HepG2 (cell line): ENCODE measurements at places on chromosomes 16 and 17.
A peak's percentile ranks its signal among the peaks of the same experiment; 100 is the strongest.

GRCh38 chr16:76955629-76956028, 235.4 kb upstream of the MON1B start:
- DNase-seq: no peak

DNA sequence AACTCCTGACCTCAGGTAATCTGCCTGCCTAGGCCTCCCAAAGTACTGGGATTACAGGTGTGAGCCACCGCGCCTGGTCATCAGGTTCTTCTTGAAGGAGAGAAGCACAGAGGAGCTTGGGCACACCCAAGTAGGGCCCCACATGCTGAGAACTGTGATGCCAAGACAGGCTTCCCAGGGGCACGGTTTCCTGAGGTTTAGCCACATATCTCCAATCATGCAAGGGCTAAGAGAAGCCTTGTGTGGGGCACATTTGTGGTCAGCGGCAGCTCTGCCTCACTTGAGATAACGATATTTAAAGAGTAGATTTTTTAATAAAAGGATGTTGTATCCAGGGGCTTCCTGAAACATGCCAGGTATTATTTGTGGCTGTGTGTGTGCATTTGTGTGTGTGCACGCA, 46.9 kb downstream of the CUEDC1 start:
- DNase-seq: no peak

DNA sequence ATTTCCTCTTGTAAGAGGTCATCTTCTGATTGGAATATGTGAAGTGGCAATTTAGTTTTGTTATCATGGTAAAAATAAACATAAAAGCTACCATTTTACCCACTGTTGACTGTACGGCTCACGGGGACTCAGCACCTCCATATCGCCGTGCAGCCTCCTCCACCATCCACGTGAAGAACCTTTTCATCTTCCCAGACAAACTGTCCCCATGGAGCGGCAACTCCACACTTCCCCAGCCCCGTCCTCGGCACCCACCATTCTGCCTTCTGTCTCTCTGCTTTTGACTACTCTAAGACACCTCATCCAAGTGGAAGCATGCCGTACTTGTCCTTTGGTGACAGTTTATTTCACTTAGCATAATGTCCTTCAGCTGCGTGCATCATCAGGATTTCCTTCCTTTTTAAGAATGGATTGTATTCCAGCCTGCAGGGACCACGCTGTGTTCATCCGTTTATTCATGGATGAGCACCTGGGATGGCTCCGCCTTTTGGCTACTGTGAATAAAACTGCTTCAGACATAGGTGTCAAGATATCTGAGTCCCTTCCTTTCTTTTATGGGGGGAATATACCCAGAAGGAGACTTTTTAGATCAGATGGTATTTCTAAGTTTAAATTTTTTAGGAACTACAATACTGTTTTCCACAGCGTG, 14.3 kb downstream of the FBXO31 start:
- no peak for DNase-seq

DNA sequence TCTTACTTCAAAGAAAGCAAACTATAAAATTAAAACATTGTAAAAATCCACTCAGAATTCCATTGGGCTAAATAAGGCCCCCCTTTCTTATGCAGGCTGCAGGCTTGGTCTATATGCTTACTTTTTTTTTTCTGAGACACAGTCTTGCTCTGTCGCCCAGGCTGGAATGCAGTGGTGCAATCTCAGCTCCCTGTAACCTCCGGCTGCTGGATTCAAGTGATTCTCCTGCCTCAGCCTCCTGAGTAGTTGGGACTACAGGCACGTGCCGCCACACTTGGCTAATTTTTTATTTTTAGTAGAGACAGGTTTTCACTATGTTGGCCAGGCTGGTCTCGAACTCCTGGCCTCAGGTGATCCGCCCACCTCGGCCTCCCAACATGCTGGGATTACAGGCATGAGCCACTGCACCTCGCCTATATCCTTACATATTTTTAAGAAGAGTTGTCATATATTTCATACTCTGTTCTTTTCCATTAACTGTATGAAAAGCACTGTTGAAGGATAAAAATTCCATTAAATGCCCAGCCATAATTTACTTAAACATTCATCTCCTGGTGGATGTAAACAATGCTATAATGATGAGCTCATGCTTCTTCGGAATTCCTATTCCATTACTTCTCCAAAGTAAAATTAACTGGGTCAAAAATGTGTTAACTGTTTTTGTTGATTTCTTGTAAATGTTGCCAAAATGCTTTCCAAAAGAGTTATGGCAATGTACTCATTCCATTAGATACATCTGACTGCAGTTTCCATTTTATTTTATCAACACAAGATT, 17.8 kb downstream of the SNN start:
- DNase-seq: no peak

DNA sequence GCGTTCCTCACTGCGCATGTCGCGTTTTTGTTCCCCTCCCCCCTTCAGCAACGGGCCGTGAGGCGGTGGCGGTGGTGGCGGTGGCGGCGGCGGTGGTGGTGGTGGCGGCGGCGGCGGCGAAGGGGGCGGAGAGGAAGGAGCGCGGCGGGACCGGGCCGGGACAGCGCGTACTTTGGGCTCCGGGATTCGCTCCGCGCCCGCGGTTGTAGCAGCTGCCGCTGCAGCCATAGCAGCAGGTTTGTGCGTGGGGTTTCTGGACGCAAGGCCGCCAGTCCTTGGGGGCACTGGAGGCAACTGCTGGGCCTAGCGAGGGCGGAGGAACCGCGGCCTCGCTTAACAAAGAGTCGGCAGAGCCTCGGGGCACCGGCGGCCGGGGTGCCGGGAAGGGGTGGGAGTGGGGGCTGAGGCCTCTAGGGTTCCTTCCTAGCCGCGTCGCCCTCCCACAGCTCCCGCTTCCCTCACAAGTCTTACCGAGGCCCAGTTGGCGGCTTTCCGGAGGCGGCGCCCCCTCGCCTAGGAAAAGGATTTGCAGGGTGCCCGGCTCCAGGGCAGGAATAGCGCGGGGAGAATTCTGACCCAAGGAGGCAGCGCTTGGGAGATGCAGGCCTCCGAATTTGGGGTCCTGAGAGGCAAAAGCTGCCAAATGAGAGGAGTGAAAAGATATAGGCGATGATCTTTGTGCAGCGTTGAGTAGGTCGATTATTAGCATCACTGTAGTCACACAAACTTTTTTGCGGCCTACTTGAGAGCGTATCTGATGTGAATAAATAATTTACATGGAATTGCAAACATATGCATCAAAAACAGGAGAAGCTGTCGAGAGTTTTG, at the start of gene DDX42:
TSS of gene DDX42 (plus strand) at position 30 of the 828 bp plus-strand sequence. CDS start 12,880 bp downstream, outside the sequence.
- peak; percentile 64 for DNase-seq

DNA sequence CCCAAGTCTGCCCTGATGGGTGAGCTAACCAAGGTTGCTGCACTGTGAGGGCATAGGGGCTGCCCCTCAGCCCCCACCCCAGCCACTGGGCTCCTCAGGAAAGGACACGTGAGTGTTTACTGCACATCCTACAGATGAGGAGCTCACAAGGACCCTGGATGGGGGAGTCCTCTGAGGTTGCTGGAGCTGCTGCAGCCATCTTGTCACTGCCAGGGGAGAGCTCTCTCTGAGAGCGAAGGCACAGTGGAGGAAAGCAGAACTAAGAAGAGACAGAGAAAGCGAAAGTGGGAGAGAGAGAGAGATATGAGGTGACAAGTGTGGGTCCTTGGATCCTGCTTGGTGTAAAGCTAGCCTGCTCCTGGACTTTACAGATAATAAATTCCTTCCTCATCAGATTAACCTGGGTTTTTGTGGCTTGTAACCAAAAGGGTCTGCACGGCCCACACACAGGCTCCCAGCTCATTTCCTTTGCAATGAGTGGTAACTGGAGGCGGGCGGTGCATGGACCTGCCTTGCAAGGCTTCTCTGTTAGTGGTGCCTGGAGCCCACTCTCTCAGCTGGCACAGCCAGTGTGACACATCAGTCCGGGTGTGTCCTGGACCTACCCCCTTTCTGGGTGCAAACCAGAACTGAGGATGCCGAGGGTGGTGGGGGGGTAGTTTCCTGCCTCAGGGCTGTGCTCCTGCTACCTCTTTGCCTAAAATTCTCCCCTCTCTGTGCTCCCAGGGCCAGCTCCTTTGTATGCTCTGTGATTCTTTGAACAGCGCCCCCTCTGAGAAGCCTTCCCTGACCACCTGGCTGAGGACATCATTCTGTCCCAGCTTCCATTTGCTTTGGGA, 14.2 kb downstream of the SNX20 start:
- DNase-seq: no peak

- peak; percentile 69 for DNase-seq
These were observed 147.0 kb downstream of the HS3ST4 start for GRCh38 chr16:25838724-25839186.

GRCh38 chr17:64209356-64209941, 53.6 kb downstream of the TEX2 start:
- DNase-seq: no peak

- no peak for DNase-seq
These were observed 237.2 kb downstream of the MRTFB start for GRCh38 chr16:14308368-14308723.
